ENCODE measurements at places on chromosomes 3 and 15.

DNA sequence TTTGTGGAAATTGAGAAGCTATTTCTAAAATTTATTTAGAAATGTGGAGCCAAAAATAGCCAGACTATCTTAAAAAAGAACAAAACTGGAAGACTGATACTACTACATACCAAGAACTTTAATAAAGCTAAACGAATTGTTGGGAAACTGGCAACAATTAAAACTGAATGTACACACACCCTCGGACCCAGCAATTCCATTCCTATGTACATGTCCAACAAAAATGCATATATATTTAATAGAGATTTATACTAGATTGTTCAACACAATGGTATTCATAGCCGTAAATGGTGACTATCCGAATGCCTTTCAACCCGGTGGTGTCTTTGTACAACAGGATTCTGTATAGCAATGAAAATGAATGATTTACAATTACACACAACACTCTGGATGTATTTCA, 136.5 kb upstream of the RASGRP1 start:
- DNase-seq: no peak

DNA sequence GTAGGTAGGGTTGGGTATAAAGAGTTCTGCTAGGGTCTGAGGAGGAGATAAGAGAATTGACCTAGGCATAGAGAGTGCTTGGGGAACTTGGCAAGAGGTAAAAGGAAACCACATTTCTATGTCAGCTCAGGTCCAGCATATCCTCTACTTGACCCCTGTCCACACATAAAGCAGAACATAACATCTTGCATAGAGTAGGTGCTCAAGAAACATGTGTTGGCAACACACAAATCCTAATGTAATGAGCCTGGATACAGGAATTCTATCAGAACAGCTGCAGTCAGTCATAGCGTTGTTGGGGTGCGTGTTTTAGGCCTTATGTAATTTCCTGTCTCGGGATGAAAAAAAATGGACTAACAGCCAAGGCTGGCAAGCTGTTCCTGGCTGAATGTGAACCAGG, 35.0 kb upstream of the PLCL2 start:
- no peak for DNase-seq

DNA sequence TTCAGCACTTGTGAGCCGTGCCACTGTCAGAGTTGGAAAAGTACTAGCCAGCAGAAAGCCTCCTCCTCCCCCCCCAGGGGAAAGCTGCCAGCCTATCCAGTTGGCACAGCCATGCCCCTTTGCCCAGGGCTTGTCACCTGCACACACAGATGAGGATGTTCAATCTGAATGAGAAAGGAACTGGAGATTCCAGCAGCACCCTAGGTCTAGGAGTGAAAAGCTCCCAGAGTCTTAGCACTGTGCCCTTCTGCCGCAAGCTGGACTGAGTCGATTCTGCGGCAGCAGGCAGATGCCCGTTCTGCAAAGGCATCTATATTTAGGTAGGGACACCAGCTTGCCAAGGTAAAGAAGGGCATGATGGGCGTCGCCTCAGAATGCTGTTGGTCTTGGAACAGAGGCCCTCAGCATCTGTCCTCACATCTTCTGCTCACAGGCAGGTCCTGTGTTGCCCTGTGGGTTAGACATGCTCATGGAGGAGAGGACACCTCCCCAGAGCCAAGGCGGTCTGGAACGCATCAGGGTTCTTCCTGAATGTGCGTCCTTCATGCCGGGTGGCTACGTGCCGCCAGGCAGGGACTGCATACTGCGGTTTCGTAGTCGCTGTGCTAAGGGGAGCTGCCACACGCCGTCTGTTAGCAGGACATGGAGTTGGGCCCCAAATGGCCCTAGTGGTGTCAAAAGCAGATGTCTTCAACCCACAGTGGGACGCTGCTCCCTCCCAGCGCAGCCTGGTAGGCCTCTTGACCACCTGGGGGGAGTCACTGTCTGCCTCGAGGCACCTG, 109.5 kb downstream of the VGLL4 start:
- DNase-seq: no peak

DNA sequence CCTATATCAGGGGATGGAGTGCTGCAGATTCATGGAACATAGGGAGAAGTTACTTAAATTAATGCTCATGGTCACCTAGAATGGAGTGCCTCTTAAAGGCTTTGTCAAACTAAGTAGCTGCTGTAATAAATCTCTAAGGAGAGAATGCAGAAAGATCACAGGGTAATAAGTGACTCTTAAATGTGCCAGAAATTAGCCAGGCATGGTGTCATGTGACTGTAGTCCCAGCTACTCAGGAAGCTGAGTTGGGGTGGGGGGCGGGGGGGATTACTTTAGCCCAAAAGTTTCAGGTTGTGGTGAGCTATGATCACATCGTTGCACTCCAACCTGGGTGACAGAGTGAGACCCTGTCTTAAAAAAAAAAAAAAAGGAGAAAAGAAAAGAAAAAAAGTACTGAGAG, 90.9 kb upstream of the ASB14 start:
- no peak for DNase-seq

DNA sequence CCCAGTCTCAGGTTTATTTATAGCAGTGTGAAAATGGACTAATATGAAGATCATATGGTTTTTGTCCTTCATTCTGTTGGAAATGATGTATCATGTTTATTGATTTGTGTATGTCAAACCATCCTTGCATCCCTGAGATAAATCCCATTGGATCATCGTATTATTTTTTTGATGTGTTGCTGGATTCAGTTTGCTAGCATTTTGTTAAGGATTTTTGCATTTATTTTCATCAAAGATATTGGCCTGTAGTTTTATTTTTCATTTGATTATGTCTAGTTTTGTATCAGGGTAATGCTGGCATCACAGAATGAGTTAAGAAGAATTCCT, 34.3 kb downstream of the FAIM start:
- no peak for DNase-seq

DNA sequence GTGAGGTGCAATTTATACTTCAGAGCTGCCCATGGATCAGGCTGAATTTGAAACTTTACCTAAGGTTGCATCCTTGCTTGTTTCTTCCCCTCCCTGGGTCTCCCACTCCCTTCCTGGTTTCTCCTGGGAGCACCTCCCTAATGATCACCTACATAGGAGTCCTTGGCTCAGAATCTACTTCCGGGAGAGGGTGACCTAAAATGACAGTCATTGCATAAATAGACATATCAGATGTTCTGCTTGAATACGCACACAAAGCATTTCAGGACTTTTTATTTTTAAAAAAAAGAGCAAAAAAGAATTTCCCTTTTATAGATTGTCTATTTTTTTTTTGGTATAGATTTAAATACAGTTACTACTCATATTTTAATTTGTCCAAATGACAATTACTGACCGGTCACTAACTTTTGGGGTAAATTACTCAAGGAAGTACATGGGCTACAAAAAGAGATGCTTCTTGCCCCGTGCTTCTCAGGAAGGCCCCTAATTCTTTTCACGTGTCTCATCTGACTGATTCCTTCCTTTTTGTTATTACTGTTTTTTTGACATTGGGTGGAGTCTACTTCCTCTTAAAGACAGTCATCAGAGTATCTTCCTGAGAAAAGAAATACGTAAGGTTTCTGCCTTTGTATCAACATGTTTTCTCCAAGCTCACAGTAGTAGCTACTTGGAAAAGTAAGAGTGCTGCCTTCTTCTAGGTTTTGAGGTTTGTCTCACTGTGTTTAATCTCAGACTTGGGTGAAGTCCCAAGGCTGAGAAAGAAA, 4.9 kb upstream of the MYZAP start:
- no peak for DNase-seq
